NCI-H187 treated with DMSO at 0.1 percent for 48 hours (cell line): ENCODE measurements at places on chromosomes 6 and 20.

- DNase-seq = no peak
Measured at GRCh38 chr6:56727097-56727850, 84.6 kb upstream of the DST start.

DNA sequence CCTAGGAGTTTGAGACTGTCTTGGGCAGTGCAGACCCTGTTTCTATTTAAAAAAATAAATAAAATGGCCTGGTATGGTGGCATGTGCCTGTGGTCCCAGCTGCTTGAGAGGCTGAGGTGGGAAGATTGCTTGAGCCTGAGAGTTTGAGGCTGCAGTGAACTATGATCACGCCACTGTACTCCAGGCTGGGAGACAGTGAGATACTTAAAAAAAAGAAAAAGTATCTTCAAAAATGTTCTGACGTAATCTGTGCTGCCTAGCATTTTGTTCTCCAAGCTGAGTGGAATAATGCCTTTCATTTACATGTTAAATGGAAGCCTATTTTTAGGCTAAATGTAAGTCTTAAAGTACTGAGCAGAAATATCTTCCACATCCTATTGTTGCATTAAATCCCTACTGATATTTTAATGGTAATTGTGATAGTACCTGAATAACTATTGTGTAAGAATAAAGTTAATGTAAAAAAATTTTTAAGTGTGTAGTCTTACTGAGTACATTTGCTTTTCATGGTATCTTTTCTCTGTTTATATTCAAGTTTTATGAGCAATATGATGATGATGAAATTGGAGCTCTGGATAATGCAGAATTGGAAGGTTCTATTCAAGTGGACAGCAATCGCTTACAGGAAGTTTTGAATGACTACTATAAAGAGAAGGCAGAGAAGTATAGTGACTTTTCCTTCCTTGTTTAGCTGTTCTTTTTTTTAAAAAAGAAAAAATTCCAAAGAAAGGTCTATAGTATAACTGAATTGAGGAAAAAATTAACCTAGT, 4.2 kb upstream of the ZC2HC1B start:
- DNase-seq = no peak

- DNase-seq = no peak
Measured at GRCh38 chr6:148471624-148472159, 129.1 kb downstream of the SASH1 start.

- DNase-seq = no peak
Measured at GRCh38 chr6:143556529-143556928, 45.0 kb upstream of the FUCA2 start.

DNA sequence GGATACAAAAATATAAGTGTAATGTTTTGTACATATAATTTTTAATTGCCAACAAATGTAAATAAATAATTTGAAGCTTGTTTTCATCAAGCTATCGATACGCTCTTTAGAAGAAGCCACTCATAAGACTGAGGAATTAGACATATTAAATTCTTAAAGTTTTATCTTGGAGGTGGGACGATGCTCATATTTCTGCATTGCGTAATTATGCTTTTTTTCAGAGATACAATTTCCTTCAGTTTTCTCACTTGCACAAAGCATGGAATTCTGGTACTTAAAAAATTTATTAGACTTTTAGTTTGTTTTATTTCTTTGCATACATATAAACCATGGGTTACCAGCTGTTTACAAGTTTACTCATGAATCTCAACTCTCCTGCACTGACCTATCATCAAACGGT, 980.0 kb downstream of the EYS start:
- DNase-seq = no peak

DNA sequence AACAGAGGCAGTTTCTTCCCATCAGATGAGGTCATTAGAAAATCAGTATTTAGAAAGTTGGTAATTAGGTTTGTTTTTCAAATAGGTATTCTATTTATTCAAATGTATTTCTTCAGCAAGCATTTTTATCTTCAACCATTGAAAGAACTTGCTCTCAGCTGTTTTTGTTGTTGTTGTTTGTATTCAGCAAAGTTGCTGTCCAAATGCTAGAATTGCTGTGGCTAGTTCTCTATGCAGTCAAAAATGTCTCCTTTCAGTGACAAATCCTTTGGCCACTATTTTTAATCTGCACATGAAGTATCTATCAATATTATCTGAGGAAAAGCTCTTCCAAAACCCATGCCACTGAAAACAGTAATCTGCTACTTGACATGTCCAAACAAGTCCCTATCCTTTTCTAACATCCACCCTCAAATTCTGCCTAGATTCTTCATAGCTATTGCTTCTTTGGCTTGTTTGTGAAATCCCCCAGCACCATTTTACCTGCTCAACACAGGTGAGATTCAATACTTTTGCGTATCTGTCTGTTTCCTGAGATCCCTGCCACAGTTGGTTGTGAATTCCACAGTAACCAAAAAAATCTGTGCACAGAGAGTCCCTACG, 1005.4 kb downstream of the GRIK2 start:
- DNase-seq = no peak

DNA sequence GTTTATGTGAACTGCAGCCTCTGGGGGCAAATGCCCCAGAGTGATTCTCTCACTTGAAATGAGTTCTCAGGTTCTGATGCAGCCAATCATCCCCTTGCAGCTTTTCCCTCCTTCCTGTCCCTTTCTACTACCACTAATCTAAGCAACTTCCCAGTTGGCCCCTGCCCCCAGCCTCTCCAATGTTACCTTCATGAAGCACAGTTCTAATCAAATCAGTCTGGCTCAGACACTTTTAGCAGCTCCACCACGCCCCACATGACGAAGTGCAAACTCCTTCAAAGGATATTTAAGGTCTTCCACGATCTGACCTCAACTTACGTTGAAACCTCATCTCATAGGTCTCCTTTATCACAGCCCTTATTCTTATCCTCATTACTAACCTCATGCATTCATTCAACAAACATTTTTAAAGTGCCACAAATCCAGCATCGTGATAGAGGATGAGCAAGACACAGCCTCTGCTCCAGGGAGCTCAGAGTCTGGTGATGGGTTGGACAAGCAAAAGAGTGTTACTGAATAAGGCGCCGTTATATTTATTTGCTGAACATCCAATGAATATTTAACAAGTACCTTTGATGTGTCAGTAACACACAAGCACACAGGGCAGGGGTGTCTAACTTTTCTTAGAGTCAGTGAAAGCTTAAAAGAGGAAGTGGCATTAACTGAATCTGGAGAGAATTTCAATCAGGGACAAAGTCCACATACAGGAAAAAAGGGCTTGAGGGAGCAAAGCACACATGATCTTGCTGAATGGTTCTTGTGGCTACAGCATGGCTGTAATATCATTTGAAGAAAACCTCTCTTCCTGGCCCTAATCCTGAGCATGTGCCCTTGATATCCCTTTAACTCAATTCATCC, 20.4 kb upstream of the DTNBP1 start:
- DNase-seq = no peak

GRCh38 chr6:7143476-7143974, 35.8 kb downstream of the RREB1 start:
- no peak for DNase-seq

DNA sequence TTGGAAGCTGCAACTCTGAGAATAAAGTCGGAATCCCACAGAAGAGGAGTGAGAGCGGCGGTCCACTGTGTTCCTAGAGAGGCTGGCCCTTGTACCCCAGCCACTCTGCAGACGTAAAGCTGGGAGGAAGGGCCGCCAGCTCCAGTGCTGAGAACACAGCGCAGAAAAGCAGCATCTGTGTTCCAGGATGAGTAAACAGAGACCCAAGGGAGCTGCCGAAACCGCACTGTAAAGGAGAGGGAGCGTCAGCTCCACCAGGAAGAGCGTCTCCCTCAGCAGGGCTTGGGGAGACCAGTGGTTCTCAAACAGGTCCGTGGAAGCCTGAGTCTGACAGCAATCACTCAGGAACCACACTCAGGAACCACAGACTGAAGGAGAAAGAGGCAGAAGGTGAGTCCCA, 134.0 kb downstream of the WDR27 start:
- no peak for DNase-seq
